ENCODE measurements at places on chromosomes 13 and 19. TPM values are rescaled to one million over a fixed set of nuclear protein-coding genes. Genes with fewer than 3 reads are reported as not detected.

GRCh38 chr13:46858776-46859175, 38.1 kb downstream of the HTR2A start:
- no peak for DNase-seq

GRCh38 chr13:105048677-105049076, 1486.8 kb downstream of the EFNB2 start:
- no peak for DNase-seq

GRCh38 chr13:33401238-33401637, 115.7 kb upstream of the STARD13 start:
- no peak for DNase-seq

DNA sequence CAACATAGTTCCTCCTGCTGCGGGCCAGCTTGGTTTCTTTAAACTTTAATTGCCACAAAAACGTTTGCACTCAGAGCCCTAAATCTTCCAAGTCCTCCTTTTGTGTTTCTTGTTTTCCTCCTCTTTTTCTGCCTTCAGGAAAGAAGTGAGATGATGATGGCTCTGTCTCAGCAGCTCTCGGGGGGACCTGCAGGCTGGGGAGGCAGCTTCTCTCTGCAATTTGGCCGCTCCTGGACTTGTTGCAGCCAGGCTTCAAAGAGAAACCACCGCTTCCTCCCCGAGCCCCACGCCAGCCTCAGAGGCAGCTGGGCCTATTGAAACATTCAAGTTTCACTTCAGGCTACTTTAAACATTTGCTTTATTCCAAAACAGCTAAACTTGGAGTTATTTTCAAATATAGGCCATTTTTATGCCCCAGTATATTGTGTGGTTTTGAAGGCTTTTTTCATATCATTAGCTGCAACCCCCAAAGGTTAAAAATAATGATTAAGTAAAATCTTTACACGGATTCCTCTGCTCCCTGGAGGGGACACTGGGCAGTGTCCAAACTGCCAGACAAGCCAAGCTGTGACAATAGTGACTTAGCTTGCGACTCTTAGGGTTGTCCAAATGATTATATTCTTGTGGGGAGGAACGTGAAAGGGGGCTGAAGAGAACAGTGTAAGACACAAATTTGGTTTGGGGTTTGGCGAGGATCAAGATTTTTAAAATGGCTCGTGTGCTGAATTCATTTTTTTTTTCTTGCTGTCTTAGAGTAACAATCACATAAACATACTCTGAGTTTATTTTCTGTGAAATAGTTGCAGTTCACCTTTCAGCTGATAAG, 330.8 kb downstream of the DLEU7 start:
- peak; percentile 67 for DNase-seq

The AZU1 gene
- total RNA-seq = not detected

Measured in fibroblast of villous mesenchyme (primary cell).